Activated T-helper 17 cell treated with anti-CD3 and anti-CD28 coated beads, Interleukin-2, amount 50 U/mL, for 72 hours (primary cell): ENCODE measurements at places on chromosomes 16 and 17. TPM values are rescaled to one million over a fixed set of nuclear protein-coding genes. Genes with fewer than 3 reads are reported as not detected.

- ATAC-seq, result no peak
Observed at GRCh38 chr16:30132591-30132990, 9.6 kb upstream of the MAPK3 start.

- no peak for ATAC-seq
Observed at GRCh38 chr16:88318051-88318450, 64.7 kb upstream of the ZNF469 start.

DNA sequence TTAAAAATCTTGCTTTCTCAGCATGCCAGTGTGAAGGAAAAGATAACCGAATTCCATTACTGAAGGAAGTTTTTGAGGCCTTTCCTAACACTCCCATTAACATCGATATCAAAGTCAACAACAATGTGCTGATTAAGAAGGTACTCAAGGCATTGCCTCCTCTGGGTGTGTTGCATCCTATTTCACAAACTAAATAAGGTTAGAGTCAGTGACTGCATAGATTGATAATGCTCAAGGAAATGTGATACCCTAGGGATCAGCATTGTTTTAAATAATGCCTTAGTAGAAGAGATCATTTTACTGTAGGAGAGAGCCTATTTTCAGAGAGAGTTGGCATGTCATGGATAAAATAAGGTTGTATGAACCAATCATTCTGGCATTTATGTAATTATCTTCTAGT lies 36.8 kb downstream of the GDPD1 start:
- ATAC-seq, result no peak

GRCh38 chr17:60522889-60523626 lies 3.0 kb downstream of the APPBP2 start:
- no peak for ATAC-seq

GDPD1 gene
- total RNA-seq, result 2.6 TPM

GINS3 gene
- total RNA-seq, result 25.3 TPM
